Dorsolateral prefrontal cortex (tissue), 122 donors: ENCODE measurements at places on chromosomes 5 and 9.
A peak's percentile ranks its signal among the peaks of the same experiment; 100 is the strongest.

GRCh38 chr5:86666981-86667380 lies 49.2 kb downstream of the COX7C start:
- no peak for DNase-seq

DNA sequence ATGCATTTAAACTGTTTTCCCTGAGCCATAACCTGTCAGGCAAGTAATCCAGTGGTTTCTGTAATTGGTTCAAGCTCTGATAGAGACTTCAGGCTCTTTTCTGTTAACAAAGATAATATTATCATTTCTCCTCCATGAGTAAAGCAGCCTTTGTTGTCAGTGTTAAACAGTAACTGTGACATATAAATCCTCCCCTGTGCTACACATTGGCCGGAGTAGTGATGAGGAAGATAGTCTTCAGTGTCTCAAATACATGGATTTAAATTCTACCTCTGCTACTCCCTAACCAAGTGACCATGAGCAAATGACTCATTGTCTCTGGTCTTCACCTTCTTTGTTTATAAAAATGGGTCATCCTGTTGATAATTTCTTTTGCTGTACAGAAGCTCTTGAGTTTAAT lies 615.5 kb upstream of the CHD1 start:
- no peak for DNase-seq

DNA sequence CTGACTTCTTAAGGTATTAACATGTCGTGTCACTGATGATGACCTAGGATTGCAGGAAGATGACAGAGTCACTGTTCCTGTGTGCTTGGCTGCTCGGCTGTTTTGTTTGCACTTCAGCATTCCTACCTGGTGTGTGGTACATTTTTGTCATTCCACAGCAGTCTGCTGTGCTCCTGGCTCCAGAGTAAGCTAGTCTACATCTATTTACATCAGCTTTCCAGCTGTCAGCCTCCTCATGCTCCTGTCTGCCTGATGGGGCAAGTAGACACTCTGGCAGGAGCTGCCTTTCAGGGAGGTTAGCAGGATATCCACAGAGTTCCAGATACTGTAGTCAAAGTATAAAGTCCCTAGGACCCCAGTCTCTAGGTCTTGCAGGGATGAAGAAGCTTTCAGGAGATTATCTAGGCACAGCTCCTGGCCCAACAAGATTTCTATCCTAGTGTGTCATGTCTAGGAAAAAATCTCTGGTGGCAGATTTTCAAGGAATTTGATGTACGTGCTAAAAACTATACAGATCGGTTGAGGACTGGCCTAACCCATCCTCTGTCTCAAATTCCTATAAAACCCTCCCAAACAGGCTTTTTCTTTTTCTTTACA lies 28.4 kb downstream of the RUSC2 start:
- DNase-seq, result no peak

GRCh38 chr9:14062586-14063221 lies 251.2 kb downstream of the NFIB start:
- DNase-seq, result no peak

- no peak for DNase-seq
Observed at GRCh38 chr9:133942206-133942975, 49.7 kb downstream of the VAV2 start.

- DNase-seq, result no peak
Observed at GRCh38 chr5:71924980-71925379, 182.3 kb upstream of the MAP1B start.

- no peak for DNase-seq
Observed at GRCh38 chr9:82668689-82669199, 394.2 kb downstream of the RASEF start.

DNA sequence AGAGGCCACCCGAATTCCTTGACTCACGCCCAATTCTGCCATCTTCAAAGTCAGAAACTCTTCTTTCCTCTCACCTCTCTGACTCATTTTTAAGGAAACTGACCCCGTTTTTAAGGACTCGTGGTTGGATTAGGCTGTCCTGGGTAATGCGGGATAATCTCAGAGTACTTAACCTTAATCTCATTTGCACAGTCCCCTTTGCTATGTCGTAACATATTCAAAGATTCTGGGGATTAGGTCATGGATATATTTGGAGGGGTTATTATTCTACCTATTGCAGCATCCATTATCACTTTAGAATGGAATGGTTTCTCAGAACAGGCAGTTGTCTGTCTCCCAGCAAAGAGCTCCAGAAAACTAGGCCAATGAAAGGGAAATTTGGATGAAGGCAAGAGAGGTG lies 80.8 kb upstream of the IL12B start:
- DNase-seq, result no peak

GRCh38 chr9:12684974-12685373 lies 8.2 kb upstream of the TYRP1 start:
- DNase-seq, result no peak

GRCh38 chr5:172075656-172076055 lies 69.2 kb upstream of the FBXW11 start:
- DNase-seq, result no peak

DNA sequence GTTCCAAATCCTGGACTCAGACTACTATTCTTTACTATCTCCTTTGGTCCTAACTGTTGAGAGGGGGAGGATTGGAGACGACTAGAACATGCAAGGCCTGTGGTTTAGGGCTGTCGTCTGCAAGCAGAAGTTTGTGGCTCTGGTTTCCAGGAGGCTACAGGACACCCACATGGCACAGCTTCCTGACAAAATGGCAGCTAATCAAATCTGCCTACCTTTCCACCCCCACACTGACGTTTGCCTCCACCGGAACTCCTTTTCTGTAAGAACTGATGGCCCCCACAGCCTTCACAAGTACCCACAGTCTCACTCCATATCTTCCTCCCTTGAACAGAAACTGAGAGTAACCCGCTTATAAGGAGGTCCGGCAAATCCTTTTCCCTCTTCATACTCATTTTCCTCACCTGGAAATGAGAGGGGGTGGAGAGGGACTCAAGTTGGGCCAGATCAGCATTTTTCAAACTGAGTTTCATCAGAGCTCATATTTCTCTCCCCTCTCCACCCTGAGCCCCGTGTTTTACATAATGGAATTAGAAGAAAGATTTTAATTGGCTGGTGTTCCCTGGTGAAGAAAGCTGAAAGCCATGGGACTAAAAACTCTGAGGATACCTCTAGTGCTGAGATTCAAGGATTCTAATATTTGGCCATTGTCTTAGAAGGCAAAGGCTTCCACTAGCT lies 5.2 kb downstream of the SLC31A2 start:
- DNase-seq, result no peak

- DNase-seq, result peak; percentile 24
Observed at GRCh38 chr9:69121155-69122081, 52.7 kb upstream of the TJP2 start.

DNA sequence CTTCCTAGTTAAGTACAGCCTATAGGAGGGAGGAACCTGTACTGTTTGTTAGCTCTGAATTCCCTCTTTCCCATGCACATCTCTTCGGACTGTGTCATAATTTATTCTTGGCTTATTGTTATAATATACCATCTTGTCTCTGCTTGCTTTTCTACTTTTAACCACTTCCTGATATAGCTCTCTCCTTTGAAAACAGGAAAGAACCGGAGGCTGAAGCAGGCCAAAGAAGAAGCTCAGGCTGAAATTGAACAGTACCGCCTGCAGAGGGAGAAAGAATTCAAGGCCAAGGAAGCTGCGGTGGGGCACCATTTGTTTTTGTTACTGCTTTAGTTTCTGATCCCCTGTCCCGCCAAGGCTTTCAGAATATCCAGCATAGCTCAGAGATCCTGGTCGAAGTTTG lies 4.8 kb downstream of the ATP6V1G1 start:
- no peak for DNase-seq

GRCh38 chr5:85484982-85485574 lies 1100.4 kb upstream of the EDIL3 start:
- no peak for DNase-seq

DNA sequence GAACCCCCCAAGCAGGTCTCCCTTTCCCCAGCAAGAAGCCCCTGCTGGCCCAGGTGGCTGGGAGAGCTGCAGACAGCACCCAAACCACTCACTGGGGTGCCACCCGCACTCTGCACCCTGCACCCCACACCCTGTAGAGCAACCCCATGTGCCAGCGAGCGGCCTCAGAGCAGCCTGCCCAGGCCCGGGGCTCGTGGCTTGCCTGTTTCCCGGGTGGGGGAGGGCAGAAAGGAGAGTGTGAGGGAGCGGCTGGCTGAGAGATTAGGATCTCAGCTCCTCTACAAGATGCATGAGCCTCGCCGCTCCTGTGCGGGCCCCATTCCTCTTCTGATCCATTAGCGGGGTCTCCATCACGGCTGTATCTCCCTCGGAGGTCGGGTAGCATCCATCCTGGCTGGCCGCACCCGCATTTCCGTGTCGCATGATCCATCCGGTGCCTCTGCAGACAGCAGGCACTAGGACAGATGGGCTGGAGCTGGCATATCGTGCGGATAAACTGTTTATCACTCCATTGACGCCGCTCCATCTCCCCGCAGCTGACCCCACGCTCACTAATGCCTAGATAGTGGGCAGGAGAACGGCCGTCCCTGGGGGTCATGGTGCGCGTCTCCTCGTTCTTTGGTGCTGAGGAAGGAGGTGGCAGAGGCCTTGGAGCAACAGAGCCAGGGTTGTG lies 54.4 kb downstream of the MRPL36 start:
- no peak for DNase-seq

DNA sequence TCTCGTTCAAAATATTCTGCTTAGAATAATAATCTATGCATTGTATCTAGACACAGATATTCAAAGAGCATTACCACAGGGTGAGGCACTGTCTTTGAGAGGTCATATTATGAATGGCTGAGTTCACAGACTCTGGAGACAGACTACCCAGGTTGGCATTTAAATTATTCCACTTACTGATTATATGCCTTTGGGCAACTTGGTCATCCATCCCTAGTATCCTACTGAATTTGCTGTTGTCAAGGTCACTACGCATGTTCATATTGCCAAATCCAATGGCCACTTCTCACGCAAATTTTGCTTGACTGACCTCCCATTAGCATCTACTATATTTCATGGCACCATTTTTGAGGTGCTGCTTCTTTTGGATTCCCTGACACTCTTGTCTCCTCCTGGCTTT lies 498.6 kb upstream of the TLE4 start:
- no peak for DNase-seq

DNA sequence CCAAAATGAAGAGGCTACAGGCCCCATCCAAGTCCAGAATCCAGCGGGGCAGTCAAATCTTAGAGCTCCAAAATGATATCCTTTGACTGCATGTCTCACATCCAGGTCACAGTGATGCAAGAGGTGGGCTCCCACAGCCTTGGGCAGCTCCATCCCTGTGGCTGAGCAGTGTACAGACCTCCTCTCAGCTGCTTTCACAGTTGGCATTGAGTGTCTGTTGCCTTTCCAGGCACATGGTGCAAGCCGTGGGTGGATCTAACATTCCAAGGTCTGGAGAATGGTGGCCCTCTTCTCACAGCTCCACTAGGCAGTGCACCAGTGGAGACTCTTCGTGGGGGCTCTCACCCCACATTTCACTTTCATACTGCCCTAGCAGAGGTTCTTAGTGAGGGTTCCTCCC lies 120.7 kb downstream of the GIN1 start:
- DNase-seq, result no peak
